Stimulated activated CD4-positive, alpha-beta T cell treated with anti-CD3 and anti-CD28 coated beads, Interleukin-4, amount 100 ng/mL, for 24 hours (primary cell): ENCODE measurements at places on chromosomes 3 and 15.
A peak's percentile ranks its signal among the peaks of the same experiment; 100 is the strongest.

DNA sequence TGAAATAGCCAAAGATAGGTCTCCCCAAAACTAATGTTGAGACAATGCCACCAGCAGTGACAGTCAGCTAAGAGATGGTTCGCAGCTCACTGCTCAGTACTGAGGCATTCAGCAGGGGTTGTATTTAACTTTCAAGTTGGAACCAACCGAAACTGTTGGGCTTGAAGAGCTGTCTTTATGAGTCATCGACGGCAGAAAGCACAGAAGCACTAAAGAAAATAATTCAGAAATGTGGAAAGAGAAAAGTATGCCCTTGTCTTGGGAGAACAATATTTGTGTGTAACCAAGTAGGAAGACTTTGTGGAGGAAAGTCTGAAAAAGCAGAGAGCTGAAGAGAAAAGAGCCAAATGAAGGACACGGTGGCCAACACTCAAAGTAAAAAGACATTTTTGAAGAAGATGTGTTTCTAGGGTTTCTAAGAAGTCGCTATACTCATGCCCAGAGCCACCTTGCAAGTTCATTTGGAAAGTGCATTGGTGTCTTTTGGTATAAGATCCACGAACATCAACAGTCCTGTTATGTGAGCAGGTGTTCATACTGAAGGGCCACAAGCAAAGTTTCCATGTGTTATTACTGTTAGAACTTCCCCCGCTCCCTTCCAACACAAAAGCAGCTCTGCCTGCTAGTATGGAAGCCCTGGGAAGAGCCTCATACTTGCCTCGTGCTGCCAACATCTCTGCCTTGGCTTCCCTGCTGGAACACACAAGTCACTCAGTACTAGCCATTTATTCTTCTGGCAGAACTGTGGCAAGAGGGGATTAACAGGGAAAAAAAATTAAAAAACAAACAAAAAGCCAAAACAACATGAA, 4.1 kb upstream of the RARB start:
- DNase-seq: no peak

GRCh38 chr3:170876537-170876936, 6.5 kb upstream of the RPL22L1 start:
- DNase-seq: no peak

DNA sequence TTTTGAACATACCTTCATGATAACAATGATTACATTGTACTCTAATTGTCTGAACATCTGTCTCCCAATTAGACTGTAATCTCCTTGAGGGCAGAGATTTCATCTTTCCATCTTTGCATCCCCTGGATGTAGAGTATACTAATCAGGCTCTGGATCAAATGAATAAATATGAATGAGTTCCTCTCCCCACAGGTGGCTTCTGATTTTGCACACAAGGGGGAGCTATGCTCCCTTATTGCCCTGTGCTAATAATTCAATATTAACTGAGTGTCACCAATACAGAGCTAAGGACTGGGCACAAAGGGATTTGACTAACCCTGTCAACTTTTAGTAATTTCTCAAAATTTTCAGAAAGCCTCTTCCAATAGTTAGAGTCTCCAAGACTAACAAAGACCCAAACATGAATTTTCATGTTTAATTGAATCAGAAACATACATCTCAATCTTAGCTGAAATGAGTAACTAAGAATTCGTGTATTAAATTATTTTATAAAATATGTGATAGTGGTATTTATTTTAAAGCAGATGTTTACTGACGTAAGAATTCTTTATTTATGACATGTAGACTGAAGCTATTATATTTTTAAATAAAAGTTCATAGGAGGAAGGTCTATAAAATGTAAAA, 3.0 kb downstream of the DUOXA1 start:
- DNase-seq: peak; percentile 36

GRCh38 chr3:112875561-112875960, 28.9 kb upstream of the CD200R1L start:
- no peak for DNase-seq

GRCh38 chr3:188834349-188834748, 337.4 kb upstream of the TPRG1 start:
- DNase-seq: peak; percentile 22

DNA sequence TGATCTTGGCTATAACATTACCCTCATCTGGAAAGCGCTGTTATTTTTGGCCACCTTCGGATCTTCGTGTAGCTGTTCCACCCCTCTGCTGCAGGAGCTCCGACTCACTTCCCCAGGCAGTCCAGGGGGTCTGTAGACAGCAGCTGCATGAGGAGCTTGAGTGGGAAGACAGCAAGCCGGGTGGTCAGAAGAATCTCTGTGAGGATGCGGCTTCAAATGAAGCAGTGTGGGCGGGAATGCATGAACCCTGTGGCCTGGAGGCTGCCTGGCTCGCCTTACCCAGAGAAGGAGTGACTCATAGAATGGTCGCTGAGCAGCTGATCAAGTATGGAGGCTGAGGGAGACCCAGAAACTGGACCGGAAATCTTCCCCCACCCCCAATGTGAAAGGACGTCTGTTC, 45.2 kb upstream of the NR2F2 start:
- DNase-seq: no peak

DNA sequence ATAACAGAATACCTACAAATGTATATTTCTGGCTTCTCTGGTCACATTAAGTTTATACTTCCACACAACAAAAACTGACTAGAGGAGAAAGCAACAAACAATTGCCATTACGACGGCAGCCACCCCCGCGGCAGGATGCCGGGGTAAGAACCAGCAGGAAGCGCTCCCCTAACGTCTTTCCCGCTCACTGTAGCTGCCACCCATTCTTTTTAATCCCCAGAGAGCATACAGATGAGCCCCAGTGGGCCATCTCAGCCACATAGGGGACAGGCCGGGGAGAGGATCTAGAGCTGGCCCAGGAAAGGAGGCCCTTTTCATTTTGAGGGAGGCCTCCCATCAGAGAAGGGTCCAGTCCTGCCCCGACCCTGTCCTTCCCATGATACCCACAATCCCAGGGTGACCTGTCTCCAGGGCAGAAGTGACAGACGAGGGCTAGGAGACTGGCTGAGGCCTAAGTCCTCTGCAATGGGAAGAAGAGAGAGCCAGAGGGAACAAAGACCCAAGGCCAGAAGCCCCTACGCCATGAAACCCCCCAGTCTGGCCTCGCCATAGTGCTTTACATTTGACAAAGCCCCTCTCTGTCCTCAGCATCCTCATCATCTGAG, 3.6 kb upstream of the CALML4 start:
- DNase-seq: no peak

- DNase-seq: no peak
Observed at GRCh38 chr3:179750720-179751328, 98.0 kb downstream of the USP13 start.

- DNase-seq: no peak
Observed at GRCh38 chr3:52769786-52770455, 819 bp downstream of the NEK4 start.

DNA sequence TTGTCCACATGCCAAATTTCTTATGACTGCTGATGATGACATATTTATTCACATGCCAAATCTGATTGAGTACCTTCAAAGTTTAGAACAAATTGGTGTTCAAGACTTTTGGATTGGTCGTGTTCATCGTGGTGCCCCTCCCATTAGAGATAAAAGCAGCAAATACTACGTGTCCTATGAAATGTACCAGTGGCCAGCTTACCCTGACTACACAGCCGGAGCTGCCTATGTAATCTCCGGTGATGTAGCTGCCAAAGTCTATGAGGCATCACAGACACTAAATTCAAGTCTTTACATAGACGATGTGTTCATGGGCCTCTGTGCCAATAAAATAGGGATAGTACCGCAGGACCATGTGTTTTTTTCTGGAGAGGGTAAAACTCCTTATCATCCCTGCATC, 17.3 kb downstream of the B3GNT5 start:
- DNase-seq: no peak

GRCh38 chr15:38438031-38438986, 15.6 kb upstream of the FAM98B start:
- no peak for DNase-seq

DNA sequence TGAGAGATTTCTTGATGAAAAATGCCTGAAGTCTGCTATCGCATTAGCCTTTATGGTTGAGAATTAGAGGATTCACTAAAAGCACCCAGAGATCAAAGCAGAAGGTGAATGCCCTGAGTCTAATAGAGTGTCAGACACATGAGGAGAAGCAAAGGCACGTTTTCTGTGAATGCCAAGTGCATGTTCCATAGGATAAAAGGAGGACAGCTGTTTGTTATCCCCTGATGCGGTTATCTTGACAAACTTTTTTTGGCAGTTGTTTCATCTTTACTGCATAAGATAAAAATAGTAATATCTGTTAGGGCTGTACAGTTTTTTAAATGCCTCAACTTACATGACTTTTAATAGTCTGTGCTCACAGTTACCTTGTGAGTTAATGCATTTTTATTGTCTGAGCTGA, 65.3 kb upstream of the CD96 start:
- no peak for DNase-seq

DNA sequence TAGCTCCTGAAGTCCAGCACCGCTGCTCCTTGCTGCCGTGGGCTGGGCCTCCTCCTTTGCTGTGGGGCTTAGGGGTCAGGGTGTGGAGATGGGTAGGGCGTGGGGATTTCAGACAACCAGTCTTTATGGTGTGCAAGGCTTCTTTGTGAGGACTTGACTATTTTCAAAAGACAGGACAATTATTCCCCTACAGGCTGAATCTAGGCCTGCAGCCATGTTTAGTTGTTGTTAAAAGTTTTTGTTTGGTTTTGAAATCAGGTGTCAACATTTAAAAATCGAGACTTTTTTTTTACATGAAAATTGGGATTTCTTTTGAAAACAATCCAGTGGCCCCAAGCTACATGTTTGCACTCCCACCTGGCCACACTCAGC, 10.6 kb downstream of the RPL32 start:
- DNase-seq: no peak

DNA sequence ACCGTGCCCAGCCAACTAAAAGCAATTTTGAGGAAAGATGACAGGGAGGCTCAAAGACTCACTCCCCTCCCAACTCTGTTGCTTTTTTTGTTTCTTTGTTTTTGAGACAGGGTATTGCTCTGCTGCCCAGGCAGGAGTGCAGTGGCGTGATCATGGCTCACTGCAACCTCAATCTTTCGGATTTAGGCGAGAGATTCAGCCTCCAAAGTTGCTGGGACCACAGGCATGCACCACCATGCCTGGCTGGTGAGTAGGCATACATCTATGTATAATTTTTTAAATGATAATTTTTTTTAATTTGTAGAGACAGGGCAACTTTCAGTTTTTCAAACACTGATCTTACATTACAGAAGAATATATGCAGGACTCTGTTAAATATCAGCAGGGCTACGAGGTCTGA, 15.8 kb upstream of the THUMPD3 start:
- no peak for DNase-seq

GRCh38 chr15:77543159-77543882, 89.4 kb downstream of the LINGO1 start:
- peak; percentile 78 for DNase-seq

- no peak for DNase-seq
Observed at GRCh38 chr3:78066287-78066686, 1026.4 kb downstream of the ROBO2 start.

- no peak for DNase-seq
Observed at GRCh38 chr3:130916507-130917167, 22.8 kb downstream of the ATP2C1 start.

- no peak for DNase-seq
Observed at GRCh38 chr3:166445865-166446264, 608.6 kb upstream of the BCHE start.

- DNase-seq: peak; percentile 43
Observed at GRCh38 chr15:70504299-70504951, 258.9 kb downstream of the UACA start.

GRCh38 chr3:182735672-182736071, 57.6 kb upstream of the ATP11B start:
- DNase-seq: no peak

DNA sequence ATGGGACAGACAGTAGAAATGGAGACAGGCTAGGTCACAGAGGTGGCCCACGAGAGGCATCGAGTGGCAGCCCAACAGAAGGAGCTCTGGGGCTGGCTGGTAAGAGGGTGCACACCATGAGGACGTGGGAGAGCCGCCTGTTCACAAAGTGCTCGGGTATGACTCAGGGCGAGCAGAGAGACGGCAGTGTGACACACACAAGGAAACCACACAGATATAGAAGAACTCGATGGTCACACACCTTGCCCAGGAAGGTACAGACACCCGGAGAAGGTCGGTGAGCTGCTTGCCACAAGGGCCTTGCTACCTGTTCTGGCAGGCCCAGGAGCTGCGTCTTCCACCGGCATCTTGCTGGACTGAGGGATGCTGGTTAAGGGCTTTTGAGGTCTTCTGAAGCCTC, 50.2 kb downstream of the CA12 start:
- no peak for DNase-seq

GRCh38 chr3:142931222-142931621, 32.3 kb downstream of the PAQR9 start:
- no peak for DNase-seq

GRCh38 chr3:113252553-113252952, 41.2 kb downstream of the BOC start:
- DNase-seq: no peak

GRCh38 chr15:80939216-80939615, 50.4 kb downstream of the MESD start:
- DNase-seq: no peak

- no peak for DNase-seq
Observed at GRCh38 chr3:122094125-122094524, 39.0 kb downstream of the CD86 start.

DNA sequence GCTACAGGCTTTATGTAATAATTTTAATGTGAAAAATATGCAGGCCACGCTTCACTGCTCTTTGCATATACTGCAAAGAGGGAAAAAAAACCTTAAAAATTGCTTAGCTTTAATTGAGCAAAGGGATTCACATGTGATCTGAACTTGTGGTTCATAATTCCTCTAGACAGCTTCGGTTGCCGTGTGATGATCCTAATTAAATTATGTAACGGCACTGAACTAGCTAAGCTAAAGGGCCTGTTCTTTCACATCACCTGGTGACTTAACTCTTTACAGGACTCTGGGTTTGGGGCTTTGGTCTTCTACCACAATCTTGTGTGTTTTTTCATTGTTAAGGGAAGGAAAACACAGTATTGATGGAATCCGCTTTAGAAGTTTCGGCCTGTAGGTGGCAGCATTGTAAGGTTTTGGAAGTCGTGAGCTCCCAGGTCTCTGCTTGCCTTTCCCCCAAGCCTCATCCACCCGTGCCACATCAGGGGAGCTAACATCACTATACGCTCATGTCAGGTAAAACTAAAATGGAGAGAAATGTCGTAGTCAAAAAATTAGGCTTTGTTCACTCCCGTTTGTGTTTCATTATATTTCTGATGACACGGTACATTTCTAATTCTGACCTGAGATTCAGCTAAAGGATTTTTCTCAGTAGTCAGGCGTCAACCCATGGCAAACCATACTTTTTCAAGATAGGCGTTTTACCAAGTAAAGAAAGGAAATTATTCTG, 205.6 kb upstream of the DPH6 start:
- peak; percentile 53 for DNase-seq

DNA sequence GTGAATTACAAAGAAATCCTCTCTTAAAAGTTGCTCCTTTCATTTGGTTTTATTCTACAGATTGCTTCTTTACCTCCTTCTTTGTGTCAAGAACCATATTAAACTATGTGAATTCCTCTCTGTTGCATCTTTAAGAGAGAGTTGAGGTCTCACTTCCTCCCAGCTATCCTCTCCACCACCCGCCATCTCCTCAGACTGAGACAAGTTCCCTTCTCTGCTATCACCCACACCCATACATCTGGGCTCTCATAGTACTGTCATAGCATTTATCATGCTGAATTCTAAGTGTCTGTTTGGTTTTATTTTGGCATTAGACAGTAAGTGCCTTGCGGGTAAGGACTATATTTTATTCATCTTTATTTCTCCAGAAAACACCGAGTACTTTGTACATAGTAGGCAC, 54.2 kb downstream of the B3GALNT1 start:
- DNase-seq: no peak

GRCh38 chr3:100869787-100870186, 123.4 kb downstream of the ABI3BP start:
- DNase-seq: no peak

- no peak for DNase-seq
Observed at GRCh38 chr3:170553788-170554757, 31.8 kb downstream of the SLC7A14 start.
